Iris pigment epithelial cell (primary cell): ENCODE measurements at places on chromosomes 4 and X.

GRCh38 chrX:148804579-148805355, 304.4 kb downstream of the AFF2 start:
- no peak for DNase-seq

DNA sequence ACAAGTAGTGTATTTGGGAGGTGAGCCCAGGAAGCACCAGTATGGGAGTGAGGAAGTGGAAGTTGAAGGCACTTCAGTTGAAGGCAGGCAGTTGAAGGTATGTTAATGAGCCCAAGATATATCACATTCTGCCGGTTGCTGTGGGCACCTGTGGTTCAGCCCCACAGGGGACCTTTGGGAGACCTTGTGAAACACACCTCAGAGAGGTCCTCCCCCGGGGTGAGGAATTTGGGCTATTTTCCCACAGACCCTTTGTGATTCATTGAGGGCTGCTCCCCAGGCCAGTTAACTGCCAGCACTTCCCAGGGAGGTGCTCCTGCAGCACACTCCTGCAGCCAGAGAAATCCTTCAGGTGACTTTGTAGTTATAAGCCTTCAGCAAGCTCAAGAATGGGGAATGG, 45.9 kb downstream of the PTCHD1 start:
- no peak for DNase-seq

DNA sequence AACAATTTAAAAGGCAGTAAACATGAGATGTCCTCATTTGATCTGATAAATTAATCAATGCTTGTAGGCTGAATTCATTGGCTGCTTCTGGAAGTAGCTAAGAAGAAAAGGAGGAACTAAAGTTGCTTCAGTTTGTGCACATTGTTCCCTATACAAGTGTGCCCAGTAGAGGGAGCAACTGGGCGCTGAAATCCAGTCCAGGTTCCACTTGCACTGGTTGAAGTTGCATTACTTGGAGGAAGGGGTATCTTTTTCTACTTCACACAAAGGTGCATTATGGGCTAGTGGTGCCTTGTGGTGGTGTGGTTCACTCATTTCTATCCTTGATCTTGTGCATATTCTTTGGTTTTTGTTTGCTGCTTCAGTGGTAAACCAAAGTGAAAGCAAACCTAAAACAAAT, 67.9 kb upstream of the SOX3 start:
- peak; percentile 34 for DNase-seq

- no peak for DNase-seq
Measured at GRCh38 chrX:102696306-102696705, 15.9 kb upstream of the GPRASP2 start.

GRCh38 chr4:189823591-189823990, 117.1 kb upstream of the FRG1 start:
- DNase-seq = no peak

DNA sequence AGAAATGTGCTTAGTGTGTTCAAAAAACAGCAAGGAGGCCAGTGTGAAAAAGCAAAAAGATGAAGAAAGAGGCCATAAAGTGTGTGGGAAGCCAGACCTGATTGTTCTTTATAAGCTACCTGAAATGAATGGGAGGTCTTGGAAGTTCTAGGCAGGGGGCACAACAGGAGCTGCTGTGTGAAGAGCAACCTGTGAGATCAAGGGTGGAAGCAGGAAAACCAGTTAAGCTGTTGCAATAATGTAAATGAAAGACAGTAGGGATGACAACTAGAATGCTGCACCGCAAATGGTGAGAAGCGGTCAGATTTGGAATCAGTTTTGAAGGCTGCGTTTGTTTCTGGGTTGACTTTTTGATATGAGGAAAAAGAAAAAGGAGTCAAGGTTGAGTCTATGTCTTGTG, 123.5 kb downstream of the TMEM144 start:
- no peak for DNase-seq

- no peak for DNase-seq
Measured at GRCh38 chr4:165945991-165946390, 73.0 kb downstream of the TLL1 start.

DNA sequence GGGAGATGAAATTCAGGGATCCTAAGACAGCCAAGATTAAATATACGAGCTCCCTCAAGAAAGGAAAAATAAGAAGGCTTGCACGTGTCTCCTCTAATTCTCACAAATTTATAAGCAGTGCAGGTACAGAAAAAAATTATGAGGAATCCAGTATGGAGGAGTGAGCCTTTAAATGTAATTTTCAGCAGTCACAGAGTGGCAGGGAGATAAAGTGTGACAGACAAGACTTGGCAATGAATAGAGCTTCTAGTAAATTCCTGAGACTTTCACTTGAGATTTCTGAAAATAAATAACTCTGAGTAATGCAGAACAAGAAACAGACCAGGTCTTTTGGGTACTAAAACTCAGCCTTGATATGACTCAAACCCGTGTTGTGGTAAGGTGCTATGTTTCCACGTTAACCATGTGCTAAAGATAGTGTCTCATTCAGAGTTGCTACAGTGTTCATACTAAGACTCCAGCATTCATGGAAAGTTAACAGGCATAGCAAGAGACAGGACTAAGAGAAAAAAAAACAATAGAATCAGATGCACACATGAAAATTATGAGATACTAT, 119.8 kb downstream of the SPOCK3 start:
- no peak for DNase-seq

DNA sequence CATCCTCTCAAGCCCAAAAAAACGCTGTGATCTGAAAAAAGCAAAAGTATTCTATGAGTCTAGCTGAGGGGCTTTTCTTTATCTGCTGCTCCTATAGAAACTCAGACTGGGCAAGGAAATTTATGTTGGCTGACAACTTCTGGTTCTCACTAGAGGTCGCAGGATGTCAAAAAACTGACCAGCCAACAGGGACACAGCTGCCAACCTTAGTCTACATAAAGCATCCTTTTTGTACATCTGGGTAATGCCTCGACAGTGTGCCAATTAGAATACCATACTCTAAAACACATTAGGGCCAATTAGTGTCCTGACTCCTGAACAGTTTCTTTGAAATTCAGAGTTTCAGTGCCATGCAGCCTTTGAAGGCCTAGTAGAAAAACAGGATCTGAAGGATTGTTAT, 8.8 kb upstream of the TLL1 start:
- no peak for DNase-seq

DNA sequence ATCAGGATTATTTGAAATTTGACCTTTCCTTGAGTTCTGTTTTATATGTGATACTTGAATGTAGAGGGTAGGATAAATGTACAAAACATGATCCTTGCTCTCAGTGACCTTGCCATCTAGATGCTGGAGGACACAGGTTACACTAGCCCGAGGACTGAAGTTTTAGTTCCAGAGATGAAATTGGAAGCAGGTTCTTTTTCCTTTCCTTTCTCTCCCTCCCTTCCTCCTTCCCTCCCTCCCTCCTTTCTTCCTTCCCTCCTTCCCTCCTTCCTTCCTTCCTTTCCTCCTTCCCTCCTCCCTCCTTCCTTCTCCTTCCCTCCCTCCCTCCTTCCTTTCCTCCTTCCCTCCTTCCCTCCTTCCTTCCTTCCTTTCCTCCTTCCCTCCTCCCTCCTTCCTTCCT, 54.3 kb downstream of the LRRC66 start:
- DNase-seq = no peak

DNA sequence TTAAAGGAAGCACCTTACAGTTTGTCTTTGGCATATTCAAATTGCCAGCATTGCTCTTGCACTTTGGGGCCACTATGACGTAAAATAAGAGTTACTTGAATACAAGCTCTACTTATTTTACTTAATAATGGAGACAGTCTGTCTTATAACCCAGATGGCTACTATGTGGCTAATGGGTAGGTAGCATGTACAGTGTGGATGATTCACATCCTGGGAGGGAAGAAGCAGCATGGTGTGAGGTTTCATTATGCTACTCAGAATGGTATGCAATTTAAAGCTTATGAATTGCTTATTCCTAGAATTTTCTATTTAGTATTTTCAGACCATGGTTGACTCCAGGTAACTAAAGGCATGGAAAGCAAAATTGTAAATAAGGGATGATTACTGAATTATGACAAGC, 761.8 kb upstream of the ATOH1 start:
- DNase-seq = peak; percentile 44
